GM23338 (cell line): ENCODE measurements at places on chromosomes 12 and 14. TPM values are rescaled to one million over a fixed set of nuclear protein-coding genes. Genes with fewer than 3 reads are reported as not detected.

The ATP2B1 gene
- total RNA-seq: 20.4 and 42.3 TPM in 2 replicates

The FAM186B gene
- total RNA-seq: 0.08 and 0.38 TPM in 2 replicates

The GNPNAT1 gene
- 67.9 and 68.7 TPM in 2 replicates for total RNA-seq

- DNase-seq: no peak
Measured at GRCh38 chr12:114319422-114319821, 86.5 kb downstream of the TBX5 start.

DNA sequence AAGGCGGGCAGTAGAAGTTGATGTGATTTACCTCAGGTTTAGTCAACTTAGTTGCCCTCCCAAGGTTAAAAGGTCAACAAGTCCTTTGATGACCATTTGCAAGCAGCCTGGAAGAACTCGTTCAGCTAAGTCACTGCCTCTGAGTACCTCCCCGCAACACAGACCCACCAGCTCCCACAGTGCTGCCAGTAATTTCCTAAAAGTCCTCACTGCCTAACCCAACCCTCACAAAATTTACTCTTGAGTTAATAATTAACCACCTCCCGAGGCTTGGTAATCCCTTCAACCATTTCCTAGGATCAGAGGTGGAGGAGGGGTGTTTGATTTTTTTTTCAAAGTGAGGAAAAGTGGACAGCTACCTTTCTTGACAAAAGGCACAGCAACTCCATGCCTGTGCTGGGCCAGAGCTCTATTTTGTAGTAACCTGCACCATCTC is 55.8 kb downstream of the MAP3K9 start:
- no peak for DNase-seq

The IL22 gene
- total RNA-seq: not detected in 2 replicates

DNA sequence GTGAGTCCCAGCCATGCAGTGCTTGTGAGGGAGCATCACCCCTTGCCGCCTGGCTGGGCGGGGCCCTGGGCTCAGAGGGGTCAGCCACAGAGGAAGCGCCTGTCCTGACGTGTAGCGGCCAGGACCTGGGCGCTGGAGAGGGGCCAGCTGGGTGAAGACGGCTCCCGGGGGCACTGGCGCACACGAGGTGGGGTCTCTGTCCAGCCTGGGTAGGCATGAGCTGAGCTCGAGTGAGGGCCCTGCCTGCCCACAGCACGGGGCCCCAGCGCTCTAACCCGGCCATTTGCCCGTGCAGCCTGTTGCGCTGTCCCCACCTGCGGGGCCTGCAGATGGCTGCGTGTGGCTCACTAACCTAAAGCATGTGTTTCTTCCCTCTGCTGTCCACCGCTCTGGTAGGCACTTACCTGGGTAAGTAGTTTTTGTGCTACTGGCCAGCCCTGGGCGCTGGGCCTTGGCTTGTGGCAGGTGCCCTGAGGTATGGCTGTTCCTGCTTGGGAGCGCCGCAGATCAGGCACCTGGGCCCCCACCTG is 6.6 kb upstream of the CRIP2 start:
- no peak for DNase-seq

- no peak for DNase-seq
Measured at GRCh38 chr14:94122438-94122837, 7.0 kb downstream of the IFI27L2 start.

DNA sequence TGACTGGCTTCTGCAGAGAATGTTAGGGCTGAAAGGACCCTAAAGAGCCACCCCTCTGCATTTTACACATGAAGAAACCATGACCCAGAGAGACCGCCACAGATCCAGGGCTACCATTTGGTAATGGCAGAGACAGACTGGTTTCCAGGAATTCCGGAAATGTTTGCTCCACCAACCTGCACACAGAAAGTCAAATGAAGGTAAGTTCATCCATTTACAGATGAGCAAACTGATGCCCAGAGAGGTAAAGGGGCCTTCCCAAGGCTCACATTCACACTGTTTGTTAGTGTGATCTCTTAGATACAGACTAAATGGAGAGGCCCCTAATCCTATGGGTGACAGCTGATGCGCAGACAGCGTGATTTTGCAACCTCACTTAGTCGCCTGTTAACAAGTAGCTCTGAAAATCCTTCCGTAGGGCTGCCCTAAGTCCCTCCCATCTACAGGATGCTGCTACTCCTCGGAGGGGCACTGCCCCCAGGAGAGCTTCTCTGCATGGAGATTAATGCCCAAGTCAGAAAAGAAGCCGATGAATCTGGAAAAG is 33.8 kb downstream of the ZFP36L1 start:
- no peak for DNase-seq
